A549 treated with ZK216348 at 1 μM for 4 hours (cell line): ENCODE measurements at places on chromosomes 5 and 9. TPM values are rescaled to one million over a fixed set of nuclear protein-coding genes. Genes with fewer than 3 reads are reported as not detected.

Gene BTNL9
- total RNA-seq = 0.53 to 1.5 TPM (median 0.99 TPM) in 5 replicates

Gene GRXCR2
- not detected in 5 replicates for total RNA-seq

Gene NR2F1-AS1
- total RNA-seq = 2.9 to 4.6 TPM (median 4.1 TPM) in 5 replicates

Gene SPATA31D4
- not detected in 5 replicates for total RNA-seq

Gene NR5A1
- total RNA-seq = 0.09 TPM in 1 of 5 replicates, not detected in the others

Gene EGR1
- 9.5 to 13.7 TPM (median 10.0 TPM) in 5 replicates for total RNA-seq

Gene PLEKHG4B
- 0.50 to 1.7 TPM (median 1.0 TPM) in 5 replicates for total RNA-seq

Gene GEMIN5
- 21.6 to 25.0 TPM (median 22.4 TPM) in 5 replicates for total RNA-seq

Gene FOXD4L4
- total RNA-seq = 0.08 to 0.13 TPM (median 0.13 TPM) in 3 of 5 replicates, not detected in the others
